ENCODE measurements at places on chromosomes 6 and 20.

GRCh38 chr6:34585108-34585507 lies 29.0 kb upstream of the SPDEF start:
- DNase-seq: no peak

DNA sequence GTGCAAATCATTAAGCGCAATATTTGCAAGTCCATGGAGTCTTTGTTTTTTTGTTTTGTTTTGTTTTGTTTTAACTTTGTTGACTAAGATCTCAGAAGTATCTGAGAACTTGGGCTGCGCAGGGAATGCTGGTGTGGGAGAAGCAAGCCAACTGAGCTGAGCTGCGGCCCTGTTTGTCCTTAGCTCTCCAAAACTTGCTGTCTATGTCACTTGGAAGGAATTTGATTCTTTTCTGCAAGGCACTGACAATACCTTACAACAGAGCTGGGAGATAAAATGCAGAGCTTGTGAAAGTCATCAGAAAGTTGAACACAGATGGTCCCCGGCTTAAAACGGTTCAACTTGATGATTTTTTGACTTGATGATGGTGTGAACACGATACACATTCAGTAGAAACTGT lies 5.4 kb downstream of the SLC22A23 start:
- DNase-seq: no peak

GRCh38 chr6:113526995-113527394 lies 330.1 kb upstream of the MARCKS start:
- no peak for DNase-seq

DNA sequence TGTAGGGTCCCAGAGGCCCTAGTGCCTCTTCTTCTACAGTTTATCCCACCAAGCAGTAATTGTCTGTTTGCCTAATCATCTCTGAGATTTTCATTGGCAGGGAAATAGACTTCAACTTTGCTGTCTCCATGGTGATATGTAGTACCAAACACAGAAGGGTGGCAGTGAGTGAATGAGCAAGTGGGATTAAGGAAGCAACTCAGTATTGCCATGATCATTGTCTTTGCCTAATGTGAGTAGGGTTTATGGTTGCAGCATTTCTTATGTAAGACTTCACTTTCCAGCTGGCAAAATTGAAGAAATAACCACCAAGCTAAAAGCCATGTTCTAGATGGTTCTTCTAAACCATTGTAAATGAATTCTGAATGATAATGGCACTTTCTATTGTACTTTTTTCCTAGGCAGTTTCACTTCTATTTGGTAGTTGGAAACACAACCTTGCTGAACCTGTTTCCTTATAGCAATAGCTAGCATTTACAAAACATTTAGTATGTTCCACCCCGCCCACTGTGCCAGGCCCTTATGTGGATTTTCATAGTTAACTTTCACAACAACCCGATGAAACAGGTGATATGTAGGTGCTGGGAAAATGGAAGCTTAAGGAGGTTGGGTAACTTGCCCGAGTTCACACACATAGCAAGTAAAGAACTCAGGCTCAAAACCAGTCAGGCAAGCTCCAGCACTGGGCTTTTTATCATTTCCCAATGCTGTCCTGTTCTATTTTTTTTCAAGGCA lies 32.0 kb downstream of the ZC2HC1B start:
- peak; percentile 31 for DNase-seq

DNA sequence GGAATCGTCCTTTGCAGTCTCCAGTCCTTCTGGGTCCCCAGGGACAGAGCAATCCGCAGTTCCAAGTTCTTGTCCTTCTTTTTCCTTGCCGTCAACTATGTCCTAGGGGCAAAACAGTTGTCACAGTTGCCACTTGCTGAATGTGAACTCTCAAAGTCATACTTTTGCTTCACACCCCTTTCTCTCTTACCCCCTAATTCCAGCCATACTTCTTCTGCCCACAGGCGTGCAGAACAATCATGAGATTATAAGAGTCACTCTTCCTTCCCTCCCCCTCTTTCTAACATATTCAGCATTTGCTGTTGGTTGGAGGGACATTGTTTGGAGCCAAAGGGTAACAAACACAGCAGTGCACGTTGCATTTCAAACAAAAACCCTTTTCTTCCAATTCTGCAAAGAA lies 74.4 kb downstream of the BCAS1 start:
- no peak for DNase-seq

- DNase-seq: no peak
Measured at GRCh38 chr6:130107710-130108109, 89.3 kb downstream of the L3MBTL3 start.

DNA sequence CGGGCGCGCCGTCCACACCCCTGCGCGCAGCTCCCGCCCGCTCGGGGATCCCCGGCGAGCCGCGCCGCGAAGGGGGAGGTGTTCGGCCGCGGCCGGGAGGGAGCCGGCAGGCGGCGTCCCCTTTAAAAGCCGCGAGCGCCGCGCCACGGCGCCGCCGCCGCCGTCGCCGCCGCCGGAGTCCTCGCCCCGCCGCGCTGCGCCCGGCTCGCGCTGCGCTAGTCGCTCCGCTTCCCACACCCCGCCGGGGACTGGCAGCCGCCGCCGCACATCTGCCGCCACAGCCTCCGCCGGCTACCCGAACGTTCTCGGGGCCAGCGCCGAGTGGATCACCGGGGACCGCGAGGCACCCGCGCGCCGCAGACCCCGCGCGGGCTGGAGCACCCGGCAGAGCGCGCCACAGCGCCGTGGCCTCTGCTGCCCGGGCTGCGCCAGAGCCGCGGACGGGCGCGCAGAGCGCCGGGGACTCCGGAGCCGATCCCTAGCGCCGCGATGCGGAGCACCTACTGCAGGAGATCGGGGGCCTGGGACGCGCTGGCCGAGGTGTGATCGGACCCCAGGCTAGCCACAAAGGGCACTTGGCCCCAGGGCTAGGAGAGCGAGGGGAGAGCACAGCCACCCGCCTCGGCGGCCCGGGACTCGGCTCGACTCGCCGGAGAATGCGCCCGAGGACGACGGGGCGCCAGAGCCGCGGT lies at the start of gene BMP2:
Gene BMP2 (plus strand): TSS at position 151 of the 692 bp plus-strand sequence. CDS start 2,441 bp downstream, outside the sequence.
- DNase-seq: peak; percentile 69

DNA sequence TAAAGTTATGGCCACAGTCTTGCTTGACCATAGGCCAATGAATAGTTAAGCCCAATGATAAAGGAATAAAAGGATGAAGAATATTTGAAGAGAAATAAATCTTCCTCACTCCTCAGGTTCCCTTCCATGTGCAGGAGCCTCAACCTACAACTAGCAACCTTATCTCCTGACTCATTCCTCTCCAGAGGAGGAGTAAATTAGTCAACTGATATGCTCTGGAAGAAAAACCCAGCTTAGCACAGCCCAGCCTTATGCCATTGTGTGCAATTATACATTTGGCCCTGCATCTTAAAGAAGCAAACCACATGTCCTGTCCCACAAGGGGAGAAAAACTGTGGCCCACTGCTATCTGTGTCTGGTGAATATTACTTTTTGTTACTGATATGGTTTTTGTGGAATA lies 82.1 kb downstream of the PHIP start:
- DNase-seq: peak; percentile 2

- DNase-seq: no peak
Measured at GRCh38 chr6:93701526-93701925, 282.2 kb upstream of the EPHA7 start.

GRCh38 chr20:62740286-62741141 lies 31.9 kb downstream of the NTSR1 start:
- peak; percentile 91 for DNase-seq

GRCh38 chr6:160975162-160975561 lies 16.4 kb upstream of the MAP3K4 start:
- DNase-seq: no peak

- no peak for DNase-seq
Measured at GRCh38 chr6:37006793-37007339, 1.4 kb downstream of the FGD2 start.

DNA sequence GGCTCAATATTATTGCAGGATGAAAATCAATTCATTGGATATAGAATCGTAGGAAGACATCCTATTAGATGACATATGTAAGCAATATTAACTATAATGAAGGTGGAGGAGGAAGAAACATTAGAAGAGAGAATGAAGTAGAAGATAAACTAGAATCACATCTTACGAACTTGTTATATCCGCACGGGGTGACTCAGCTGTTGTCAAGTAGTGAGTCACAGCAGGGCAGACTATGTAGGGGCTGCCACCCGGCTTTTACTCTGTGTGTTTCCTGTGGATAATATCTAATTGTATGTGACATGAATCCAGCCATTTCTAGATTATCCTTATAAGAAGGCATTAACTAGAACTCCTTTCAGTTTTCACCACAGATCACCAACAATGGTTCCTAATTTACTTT lies 520.2 kb downstream of the DOK5 start:
- no peak for DNase-seq

DNA sequence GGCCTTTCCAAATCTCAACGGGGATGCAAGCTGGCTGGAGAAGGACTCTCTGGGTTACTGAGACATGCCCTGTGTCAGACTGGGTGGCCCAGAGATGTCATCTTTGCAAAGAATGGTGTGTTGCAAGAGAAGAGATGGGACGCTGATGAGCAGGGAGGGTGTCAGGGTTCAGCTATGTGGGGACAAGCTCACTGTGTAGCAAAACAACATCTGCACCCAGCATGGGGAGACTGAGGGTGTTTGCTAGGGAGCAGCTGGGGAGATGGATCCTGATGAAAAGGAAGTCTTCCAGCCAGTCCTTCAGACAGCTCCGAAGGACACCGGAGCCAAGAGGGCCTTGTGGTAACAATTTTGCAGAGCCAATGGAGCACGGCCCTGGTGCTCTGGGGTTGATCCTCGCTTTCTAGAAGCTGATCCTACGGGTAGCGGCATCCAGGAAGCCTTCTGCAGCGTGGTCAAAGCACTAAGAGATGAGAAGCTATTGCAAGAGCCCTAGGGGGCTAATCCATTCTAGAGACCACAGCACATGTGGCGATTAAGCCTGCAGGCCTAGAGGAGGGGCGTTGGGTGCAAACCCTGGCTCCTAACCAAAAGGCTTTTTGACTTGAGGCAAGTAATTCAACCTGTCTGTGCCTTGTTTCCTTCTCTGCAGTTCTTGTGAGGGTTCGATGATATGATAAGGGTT lies 39.9 kb downstream of the EDN3 start:
- DNase-seq: no peak

GRCh38 chr6:157593596-157593995 lies 212.6 kb downstream of the ZDHHC14 start:
- DNase-seq: no peak

- no peak for DNase-seq
Measured at GRCh38 chr6:129248946-129249345, 366.0 kb downstream of the LAMA2 start.

GRCh38 chr6:22925920-22926789 lies 356.8 kb downstream of the HDGFL1 start:
- no peak for DNase-seq

GRCh38 chr6:127263481-127263880 lies 3.2 kb upstream of the RNF146 start:
- no peak for DNase-seq

- DNase-seq: no peak
Measured at GRCh38 chr6:73664701-73665100, 10.9 kb upstream of the SLC17A5 start.

DNA sequence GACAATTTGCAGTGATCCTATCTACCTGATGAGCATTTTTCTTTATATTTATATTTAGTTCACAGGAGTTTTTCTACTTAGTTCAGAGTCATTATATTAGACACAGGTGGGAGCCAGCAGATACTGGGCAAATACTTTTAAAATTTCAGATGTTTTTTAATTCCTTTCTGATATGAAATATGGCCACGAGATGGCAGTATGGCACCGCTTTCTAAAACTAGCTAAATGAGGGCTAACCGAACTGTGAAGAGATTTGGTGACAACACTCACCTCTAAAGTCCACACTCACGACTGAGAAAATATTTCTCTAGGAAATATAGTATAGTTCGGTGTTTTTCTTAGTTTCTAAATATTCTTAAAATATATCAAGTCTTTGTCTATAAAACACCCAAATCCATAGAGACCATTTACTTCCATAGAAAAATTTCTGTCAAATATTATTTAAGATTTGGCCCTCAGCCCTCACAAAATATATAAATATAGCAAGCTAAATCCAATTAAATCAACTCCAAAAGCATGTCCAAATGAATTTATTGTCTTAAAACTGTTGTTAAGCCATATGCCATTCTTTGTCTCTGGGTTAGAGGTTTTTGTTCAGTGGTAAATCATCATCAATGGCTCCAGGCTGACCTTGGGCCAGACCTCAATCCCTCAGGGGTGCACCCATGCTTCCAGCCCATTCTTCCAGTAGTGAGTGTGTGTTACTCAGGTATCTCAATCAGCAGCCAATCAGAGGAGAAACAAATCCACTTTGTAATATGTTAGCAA lies 63.6 kb downstream of the HUS1B start:
- DNase-seq: peak; percentile 26

GRCh38 chr6:140124498-140124897 lies 750.0 kb upstream of the CITED2 start:
- DNase-seq: no peak

DNA sequence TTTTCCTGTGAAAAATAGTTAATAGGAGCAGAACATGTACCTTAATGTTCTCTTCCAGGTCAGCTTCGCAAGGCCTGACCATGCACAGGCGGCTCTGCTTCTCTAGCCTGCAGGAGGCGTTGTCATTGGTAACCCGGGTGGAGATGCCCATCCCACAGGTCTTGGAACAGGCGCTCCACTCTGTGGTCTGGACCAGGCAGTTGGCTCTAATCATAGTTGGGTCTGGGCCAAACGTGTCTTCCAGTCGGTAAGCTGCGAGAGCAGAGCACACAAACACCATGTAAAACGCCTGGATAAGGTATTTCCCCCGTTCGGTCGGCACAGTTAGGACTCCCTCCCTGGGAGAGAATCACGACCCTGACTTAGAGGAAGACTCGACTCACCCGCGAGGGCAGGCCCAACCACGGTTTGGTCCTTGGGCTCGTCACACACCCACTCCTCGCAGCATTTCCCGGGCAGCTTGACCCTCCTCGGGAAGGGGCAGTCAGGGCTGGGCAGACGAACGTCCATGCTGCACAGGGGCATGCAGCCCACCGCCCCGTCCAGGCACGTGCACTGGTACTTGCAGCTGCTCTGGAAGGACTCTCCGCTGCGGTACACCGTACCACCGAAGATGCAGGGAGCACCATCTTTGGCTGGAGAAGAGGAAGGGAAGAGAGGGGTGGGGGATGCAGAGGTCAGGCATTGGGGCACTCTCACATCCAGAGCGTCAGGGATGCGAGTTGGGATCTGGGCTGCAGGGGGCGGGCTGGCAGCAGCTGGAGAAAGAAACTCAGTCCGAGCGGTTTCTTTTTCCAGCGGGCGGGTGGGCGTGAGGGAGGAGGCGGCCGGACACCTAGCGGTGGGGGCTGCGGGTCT lies 1.0 kb downstream of the CCN2 start:
- DNase-seq: peak; percentile 85

Data from mammary epithelial cell (primary cell).